NCI-H2171 (cell line): ENCODE measurements at places on chromosomes 7 and 10.
A peak's percentile ranks its signal among the peaks of the same experiment; 100 is the strongest.

GRCh38 chr10:58175990-58176900, 91.4 kb downstream of the IPMK start:
- DNase-seq, result no peak

- no peak for DNase-seq
Measured at GRCh38 chr10:77368006-77368405, 269.6 kb downstream of the KCNMA1 start.

DNA sequence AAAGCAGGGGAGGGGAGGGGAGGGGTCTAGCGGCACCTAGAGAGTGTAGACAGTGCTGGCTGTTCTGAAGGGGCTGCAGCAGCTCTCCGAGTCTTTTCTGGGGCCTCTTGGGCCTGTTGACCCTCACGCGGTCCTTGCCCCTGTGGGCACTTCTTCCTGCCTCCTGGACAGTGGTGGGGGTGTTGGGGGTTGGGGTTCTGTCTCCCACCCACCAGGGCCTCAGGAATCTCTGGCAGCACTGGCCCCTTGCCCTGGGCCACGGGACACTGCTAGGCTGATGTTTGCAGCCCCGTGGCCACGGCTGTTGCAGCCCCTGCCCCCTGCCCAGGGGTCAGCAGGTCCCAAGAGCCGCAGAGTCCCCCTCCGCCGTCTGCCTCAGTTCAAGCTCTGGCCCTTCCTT, 68.9 kb upstream of the INPP5A start:
- no peak for DNase-seq

GRCh38 chr7:123727071-123727837, 21.5 kb downstream of the WASL start:
- no peak for DNase-seq

GRCh38 chr7:2947058-2947780, 96.4 kb downstream of the CARD11 start:
- DNase-seq, result no peak

- no peak for DNase-seq
Measured at GRCh38 chr10:98388101-98388655, 26.8 kb downstream of the PYROXD2 start.

DNA sequence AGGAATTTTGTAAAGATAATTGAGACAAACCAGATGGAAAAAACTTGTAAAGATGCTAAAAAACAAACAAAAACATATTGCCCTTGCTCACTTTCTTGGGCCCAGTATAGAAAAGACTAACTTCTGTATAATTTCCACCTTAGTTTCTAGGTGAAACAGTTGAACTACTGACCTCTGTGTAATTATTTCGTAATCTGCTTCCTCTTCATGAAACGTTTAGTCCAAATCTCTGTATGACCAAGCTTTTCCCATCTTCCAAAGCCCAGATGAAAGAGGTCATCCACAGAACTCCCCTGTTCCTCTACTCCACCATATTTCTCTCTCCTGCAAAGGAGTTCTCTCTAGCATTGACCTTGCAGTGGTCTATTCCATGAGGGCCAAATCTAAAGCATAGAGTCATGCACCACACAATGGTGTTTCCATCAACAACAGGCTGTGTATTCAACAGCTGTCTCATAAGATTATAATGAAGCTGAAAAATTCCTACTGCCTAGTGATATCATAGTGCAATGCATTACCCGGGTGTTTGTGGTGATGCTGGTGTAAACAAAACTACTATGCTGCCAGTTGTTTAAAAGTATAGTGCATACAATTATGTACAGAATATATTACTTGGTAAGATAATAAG, 647.6 kb downstream of the TNS3 start:
- no peak for DNase-seq

DNA sequence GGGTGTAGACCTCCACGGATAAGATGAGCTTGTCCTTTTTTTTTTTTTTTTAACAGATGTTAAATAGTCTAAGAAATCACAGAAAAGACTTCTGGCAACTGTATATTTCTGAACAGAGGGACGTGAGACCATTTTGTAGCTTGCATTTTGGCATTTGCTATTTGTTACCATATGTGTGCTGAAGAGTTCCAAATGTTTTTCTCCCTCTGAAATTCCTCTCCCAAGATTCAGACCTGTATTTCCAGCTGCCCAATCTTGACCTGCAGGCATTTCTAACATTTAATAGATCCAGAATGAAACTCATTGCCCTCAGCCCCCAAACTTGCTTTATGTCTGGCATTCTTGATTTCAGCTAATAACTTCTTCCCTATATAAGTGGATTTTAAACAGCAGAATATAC, 223.1 kb upstream of the FZD1 start:
- no peak for DNase-seq

DNA sequence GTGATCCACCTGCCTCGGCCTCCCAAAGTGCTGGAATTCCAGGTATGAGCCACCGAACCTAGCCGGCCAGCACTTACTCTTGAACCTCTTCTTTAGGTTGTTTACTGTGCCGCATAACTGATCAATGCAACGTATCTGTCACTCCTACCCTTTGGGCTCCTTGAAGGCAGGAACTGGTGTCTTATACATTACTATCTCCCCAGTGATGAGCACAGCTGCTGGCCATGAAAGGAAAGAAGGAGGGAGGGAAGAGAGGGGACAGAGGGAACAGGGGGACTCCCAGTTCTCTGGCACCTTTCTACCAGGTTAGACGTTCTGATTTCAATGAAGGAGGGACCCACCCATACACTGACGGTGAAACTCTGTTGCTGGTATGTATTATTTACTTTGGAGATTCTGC, 111.8 kb upstream of the NANOS1 start:
- DNase-seq, result no peak

GRCh38 chr10:3636356-3637181, 148.4 kb downstream of the KLF6 start:
- peak; percentile 78 for DNase-seq

DNA sequence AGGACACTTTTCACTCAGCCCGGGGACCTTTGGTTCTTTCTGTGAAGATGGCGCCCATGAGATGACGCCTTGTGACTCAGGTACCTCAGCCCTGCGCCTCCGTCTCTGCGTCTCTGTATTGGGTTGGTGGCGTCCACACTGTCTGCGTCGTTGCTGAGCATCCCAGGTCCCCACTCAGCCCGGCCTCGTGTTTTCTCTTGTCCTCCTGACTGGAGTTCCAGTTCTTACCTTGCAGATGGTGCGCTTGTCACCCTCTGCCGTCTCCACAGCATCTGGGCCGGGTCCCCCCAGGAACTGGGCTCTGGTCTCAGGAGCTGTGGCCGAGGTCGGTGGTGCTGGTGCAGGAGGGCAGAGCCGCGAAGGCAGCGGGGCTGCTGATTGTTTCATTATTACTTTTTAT, 150.4 kb downstream of the WDR37 start:
- no peak for DNase-seq

DNA sequence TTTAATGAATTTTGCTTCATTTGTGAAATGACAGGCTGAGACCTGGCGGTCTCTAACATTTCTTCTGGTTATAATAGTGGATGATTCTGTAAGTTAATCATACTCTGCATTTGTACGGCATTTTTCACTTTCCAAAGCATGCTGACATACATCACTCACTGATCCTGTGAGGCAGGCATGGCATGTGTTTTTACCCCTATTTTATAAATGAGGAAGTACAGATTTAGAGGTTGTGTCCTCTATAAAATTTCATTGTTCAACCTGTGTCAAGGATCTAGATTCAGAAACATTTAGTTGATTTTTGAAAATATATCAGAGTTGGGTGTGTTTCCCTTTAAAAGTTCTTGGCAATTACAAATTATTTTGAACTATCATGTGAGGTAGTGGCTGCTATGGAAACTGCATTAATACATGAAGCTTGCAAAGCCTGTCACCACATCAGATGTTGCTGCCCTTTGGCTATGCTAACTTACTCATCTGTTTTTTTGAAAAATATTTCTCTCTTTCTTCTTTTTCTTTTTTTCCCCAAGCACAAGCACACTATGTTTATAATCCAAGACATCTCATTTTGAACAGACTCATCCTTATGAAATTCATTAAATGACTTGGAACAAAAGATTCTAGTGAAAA, 172.7 kb downstream of the GNAI1 start:
- DNase-seq, result no peak

- no peak for DNase-seq
Measured at GRCh38 chr7:141416650-141417270, 134.4 kb upstream of the AGK start.

GRCh38 chr10:75655791-75656451, 224.5 kb downstream of the LRMDA start:
- no peak for DNase-seq

GRCh38 chr10:96168546-96168945, 38.4 kb downstream of the ZNF518A start:
- no peak for DNase-seq

DNA sequence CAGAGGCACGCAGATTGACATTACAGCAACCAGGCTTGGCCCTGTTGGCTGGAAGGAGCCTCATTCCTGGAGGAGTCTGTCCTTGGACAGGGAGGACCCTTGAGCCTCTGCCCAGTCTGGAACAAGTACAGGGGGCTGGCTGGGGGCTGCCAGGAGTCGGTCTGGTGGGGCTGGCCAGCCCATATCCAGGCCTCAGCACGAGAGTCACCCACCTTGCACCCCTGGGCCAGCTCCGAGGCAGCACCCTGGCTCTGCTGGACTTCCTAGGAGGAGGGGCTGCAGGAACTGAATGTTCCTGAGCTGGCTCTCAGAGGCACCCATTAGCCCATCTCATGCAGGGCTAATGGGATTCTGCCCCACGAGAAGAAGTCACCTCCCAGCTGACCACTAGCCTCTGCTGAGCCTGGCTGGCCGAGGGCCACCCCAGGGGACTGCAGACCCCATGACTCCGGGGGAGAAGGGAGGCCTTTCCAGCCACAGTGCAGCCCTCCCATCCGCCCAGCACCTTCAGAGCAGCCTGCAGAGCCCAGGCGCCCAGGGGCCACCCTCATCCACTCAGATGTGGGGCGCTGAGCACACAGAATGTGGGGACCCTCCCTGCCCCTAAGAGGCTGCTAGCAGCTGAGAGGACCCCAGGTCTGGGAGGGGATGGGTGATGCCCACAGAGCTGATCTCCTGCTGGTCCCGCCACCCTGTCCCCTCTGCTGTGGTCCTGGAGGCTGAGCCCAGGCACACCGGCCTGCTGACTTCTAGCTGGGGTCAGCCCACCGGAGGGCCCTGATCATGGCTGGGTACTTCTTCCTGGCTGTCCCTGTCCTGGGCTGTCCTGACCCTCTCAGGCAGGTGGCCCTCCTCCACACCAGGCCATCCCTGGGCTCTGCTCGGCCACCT, 14.8 kb upstream of the INPP5A start:
- DNase-seq, result no peak

- no peak for DNase-seq
Measured at GRCh38 chr7:43170571-43170970, 58.1 kb downstream of the HECW1 start.

DNA sequence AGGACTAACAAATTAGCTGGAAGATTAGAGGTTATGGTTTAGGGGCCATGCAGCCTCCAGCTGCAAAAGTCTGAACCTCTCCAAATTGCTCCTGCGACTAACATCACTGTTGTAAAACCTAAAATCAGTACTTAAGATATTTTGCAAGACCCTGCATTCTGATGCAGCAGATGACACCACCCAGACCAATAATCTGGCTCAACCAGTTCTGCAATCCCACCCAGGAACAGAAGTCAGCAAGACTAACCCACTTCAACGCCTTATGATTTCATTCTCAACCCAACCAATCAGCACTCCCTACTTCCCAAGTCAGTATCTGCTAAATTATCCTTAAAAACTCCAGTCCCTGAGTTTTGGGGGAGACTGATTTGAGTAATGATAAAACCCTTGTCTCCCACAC, 250.8 kb upstream of the MBL2 start:
- no peak for DNase-seq

GRCh38 chr7:132560825-132561529, 15.3 kb downstream of the PLXNA4 start:
- DNase-seq, result no peak

GRCh38 chr7:88638583-88638982, 120.9 kb upstream of the ZNF804B start:
- DNase-seq, result no peak

DNA sequence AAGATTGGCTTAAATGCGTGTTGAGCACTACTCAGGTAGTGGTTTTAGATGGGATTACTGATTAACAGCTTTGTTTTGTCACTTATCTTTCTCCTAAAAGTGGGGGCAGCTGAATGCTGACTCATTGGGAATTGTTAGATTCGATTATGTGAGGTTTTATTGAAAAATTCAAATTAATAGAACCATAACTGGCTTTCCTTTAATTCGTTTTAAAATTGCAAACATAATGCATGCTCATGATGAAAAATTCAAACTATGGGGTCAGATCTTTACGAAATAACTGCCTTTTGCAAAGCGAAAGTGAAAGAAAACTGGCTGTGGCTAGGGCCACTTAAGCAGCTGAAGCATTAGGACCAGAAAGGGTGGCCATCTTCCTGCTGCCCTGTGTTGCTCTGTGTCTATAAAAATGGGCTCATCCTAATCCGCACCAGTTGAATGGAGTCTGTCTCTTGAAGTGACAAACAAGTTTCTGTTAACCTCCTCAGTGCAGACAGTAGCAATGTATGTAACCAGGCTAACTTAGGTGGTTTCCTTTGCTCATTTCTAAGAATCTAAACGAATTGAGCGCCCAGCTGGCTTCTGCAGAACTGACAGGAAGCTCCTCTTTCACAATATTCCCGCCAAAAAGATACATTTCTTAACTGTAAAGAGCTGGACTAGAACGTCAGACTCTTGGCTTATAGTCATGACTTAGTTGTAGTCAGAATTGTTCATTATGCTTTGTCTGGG, 27.8 kb downstream of the DENND10 start:
- DNase-seq, result no peak

DNA sequence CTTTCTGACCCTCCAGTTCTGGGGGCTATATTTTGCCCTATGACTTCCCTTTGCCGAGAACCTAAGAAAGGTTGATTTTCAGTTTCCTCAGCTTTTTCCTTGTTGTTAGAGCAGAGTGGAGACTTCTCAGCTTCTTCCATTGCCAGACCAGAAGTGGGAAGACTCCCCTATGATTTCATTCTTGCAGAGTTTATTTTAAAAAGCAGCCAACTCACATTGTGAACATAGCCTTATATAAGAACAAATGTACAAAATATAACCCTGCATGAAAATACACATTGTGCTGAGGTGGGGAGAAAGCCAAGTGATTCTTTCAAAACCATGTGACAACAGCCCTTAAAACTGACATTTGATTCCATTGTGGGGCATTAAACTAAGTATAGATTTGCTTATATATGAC, 33.8 kb upstream of the FZD8 start:
- no peak for DNase-seq

DNA sequence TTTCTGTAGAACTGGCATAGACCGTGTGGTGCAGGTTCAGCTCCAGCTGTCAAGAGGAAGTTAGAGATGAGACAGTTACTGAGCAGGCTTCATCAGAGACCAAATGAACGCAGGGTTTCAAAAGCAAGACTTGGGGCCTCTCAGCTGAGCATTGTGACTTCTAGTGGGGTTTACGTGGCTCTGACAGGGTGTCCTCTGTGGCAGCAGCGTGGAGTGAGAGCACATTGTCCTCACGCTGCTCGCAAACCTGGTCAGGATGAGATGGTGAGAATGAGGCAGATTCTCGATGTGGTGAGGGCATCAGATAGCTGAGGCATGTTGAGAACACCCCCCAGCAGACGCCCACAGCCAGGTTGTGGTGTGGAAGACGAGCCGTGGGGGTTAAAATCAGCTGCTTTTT, 126.0 kb downstream of the DNAJB6 start:
- DNase-seq, result no peak

GRCh38 chr10:18610517-18610916, 40.9 kb downstream of the NSUN6 start:
- DNase-seq, result no peak

GRCh38 chr10:79552143-79552542, 8.1 kb downstream of the SFTPA2 start:
- DNase-seq, result no peak

GRCh38 chr10:103843045-103843444, 12.3 kb downstream of the SH3PXD2A start:
- no peak for DNase-seq

GRCh38 chr7:89401099-89401498, 605.6 kb upstream of the TEX47 start:
- no peak for DNase-seq
